ENCODE measurements at places on chromosomes 1 and 21.

DNA sequence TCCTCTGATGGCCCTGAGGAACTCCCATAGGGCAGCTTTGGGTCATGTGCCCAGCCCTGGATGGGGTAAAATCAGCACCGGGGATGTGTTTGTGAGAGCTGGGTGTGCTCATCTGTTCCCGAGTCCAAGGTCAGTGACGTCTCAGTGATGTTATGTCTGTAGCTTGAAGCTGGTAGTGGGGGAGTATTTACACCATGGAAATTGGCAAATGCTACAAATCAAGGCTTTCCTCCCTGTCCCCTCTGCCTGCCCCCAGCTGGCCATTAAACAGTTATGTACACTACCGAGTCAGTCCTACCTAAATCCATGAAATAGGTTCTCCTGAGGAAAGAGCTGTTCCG lies 117.8 kb upstream of the SLC25A33 start:
- DNase-seq = no peak

DNA sequence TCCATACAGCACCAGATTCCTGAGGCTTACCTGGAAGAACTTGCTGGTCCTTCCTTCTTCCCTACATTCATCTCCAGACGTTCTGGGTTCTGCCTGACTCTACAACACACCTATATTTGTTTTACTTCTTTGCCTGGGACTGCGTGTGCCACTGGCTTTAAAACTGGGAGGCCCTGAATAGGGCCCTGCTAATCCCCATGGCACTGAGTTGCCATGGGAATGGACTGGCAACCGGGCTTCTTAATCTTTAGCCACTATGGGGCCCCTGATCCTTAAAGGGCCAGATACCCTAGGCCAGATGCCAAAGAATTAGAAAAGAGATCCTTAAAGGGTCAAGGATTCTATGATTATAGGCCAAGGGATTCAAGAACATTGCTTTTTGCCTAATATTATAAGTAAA lies 24.4 kb upstream of the CADM3 start:
- DNase-seq = no peak

DNA sequence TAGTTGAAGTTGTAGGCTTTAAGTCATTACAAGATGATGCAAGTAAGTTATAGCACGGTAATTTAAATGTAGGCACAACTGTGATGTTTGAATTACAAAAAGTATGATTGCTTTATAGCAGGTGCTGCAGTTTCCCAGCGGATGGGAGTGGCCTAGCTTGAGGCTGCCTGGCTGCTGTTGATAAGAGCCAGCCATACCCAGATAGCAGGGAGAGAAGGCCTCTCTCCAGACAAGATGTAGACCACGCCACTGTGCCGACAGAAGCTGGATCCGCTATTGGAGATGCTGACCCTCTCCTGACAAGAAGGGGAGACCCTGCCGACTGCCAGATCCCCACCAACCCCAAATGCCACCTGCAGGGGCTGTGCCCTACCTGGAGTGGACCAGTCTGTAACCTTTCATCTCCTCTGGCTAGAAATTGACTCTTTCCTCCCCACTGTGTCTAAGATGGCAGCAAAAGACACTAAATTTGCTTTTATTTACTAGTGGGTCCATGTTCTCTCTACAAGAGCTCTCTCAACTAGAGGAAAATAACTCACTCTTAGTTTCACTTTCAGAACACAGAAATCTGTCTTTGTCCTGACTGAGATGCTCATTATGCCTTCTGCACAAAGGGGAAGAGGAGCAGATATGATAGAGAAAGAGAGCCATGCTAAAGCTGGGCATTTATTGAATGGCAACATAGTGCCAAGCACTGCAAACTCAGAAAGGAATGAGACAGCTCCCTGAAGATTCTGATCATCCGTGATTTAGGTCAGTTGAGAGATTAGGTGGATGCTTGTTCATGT lies 127.9 kb downstream of the URB2 start:
- DNase-seq = no peak

DNA sequence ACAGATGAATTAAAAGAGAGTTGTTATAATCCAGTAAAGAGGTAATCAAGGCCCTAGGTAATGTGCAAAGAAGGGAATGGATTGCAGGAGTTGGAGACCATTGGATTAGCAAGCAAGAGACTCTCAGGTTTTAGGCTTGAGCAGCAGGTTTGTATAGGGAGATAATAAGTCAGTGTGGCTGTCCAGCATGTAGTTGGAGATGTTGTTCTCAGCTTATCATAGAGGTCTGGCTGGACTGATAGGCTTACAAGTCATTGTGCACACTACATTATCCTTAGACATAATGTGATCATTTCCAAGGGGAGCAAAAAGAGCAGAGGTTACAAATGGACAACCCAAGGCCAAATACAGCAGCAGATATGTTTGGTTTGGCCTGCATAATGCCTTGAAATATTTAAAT lies 45.9 kb upstream of the SAMD13 start:
- DNase-seq = no peak

DNA sequence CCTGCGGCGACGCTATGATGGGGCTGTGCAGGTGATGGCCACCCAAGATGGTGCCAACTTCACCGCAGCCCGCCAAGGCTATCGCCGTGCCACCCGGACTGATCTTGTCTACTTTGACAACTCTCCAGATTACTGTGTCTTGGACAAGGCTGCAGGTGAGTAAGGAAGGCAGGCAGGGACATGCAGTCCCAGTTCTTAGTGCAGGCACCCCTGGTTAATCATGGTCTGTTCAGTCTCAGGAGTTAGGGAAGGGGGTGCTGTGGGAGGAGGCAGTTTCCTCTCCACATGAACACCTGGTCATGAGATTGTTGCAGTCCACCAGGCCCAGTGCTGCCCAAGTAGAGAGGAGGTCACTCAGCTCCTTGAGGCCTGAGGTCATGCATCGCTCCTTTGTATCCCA lies 8.5 kb downstream of the WNT2B start:
- no peak for DNase-seq

- DNase-seq = no peak
Measured at GRCh38 chr1:119125874-119126273, 14.6 kb downstream of the WARS2 start.

GRCh38 chr1:198201956-198202784 lies 45.4 kb downstream of the NEK7 start:
- no peak for DNase-seq

GRCh38 chr1:38512789-38513188 lies 346.8 kb downstream of the RRAGC start:
- no peak for DNase-seq

DNA sequence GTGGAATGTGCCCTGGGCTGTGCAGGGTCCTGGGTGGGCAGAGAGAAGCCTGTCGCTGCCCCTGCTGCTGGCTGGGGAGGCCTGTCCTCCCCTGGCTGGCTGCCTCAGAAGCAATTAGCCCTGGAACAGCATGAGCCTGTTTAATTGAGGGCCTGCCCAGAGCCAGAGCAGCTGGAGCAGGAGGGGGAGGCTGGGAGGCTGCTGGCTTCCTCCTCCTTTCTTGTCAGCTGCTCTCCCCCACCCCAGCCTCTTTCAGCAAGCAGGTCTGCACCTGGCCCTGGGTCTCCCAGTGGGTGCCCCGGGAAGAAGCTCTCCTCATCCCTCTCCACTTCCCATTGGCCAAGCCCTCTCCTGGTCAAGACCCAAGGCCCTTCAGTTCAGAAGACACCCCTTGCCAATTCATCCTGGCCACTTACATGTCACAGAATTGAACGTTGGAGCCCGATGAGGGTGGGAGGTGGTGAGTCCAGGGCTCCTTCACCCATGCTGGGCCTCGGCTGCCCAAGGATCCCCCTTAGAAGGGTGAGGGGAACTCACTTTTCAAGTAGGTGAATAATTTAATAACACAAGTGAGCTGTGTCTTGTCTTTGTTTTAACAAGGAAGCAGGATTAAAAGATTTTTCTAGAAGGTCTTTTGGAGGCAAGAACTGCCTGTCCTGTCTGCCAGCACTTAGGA lies 13.2 kb downstream of the AMPD2 start:
- no peak for DNase-seq

- DNase-seq = no peak
Measured at GRCh38 chr1:210558302-210558701, 229.6 kb downstream of the HHAT start.

DNA sequence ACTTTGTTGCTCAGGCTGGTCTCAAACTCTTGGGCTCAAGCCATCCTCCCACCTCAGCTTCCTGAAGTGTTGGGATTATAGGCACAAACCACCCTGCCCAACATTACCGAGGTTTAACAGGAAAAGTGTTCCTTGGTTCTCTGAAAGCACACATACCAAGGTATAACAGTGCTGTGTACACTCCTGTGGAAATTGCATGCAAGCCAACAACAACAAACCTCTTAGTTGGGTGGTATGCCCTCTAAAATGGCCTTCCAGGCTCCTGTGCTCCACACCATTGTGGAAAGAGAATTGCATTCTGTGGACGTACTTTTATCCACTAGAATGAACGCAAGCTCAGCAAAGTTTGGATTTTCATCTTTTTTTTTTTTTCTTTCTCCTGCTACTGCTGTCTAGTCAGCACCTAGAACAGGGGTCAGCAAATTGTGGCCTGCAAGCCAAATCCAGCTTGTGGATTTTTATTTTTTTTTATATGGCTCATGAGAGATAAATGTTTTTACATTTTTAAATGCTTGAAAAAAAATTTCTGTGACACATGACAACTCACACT lies 192.2 kb upstream of the TNR start:
- DNase-seq = no peak

Data from bone marrow (tissue), 2 donors.